CD4-positive, alpha-beta memory T cell (primary cell): ENCODE measurements at places on chromosomes 1 and 21. TPM values are rescaled to one million over a fixed set of nuclear protein-coding genes. Genes with fewer than 3 reads are reported as not detected.

GRCh38 chr1:202004711-202005110 lies 5.7 kb upstream of the ELF3 start:
- H3K4me3 ChIP-seq = no peak overlapping the region
- H3K27ac ChIP-seq = no peak overlapping the region
- no peaks in the 10 kb centered on the region for H3K4me1 ChIP-seq
- DNase-seq = no peak
- H3K27me3 ChIP-seq = no peaks in the 10 kb centered on the region
- peaks cover 48% of the 10 kb centered on the region for H3K36me3 ChIP-seq

NOS1AP gene
- not detected for polyA plus RNA-seq

MDM4 gene
- polyA plus RNA-seq = 26.8 TPM

DNA sequence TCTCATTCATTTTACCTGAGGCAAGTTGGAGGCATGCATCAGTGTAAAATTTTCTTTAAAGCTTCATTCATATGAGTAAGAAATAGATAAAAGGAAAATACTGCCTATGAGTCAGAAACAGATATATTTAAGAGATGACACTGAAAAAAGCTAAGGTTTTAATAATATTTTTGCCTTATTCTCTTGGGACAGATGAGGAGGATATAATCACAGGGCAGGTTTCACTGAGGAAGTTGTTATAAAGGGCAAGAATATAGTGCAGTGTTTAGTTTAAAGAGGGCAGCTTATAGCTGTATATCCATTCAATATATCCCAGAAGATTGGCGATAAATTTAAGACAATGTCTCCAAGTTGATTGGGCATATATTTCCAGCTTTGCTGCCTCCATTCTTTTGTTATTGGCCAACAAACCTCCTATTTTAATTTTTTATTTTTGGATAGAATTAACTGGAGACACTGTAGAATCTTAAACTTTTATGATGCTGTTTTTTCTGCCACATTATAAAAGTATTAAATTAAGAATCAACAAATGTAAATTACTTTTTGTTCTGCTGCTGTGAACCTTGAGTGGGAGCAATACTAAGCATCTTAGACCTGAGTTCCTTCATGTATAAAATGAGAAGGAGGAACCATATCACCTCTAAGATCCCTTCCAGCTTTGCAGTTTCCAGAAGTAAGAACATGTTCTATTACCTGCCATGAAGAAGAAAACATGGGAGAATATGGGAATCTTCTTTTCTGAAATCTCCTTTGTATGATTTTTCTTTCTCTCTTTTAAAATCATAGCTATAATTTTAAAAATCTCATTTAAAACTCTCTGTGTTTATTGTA lies 171.6 kb downstream of the S1PR1 start:
- no peaks in the 10 kb centered on the region for H3K4me1 ChIP-seq
- no peak overlapping the region for H3K4me3 ChIP-seq
- H3K36me3 ChIP-seq = no peaks in the 10 kb centered on the region
- no peak overlapping the region for H3K27ac ChIP-seq
- H3K27me3 ChIP-seq = no peaks in the 10 kb centered on the region

- H3K27ac ChIP-seq = no peak overlapping the region
- DNase-seq = no peak
- H3K36me3 ChIP-seq = no peaks in the 10 kb centered on the region
Observed at GRCh38 chr1:230350208-230350921, 75.8 kb downstream of the PGBD5 start.
